ENCODE measurements at places on chromosomes 12 and 14.

GRCh38 chr14:73753887-73754795, 40.0 kb upstream of the PNMA1 start:
- DNase-seq = no peak

DNA sequence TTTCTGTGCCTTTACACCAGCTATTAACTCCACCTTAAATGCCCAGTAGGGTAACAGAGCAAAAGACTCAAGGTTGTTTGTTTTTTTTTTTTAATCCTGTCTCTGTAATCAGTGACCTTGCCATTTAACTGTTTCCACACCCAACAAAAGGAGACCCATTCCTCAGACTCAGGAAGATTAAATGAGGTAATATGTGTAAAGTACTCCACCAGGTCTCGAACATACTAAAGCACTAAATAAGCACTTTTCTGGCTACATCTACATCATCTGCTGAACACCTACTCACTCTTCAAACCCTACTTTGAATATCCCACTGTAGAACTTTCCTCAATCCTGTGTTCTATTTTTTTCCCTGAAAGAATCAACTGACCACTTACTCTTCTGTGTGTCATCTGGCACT, 4.1 kb downstream of the SLC2A13 start:
- no peak for DNase-seq

- DNase-seq = no peak
Observed at GRCh38 chr12:119008691-119009221, 27.4 kb downstream of the SRRM4 start.

GRCh38 chr12:14167005-14167628, 185.7 kb upstream of the GRIN2B start:
- DNase-seq = peak; percentile 44

GRCh38 chr12:57736741-57737466, 1.6 kb downstream of the AGAP2 start:
- no peak for DNase-seq

DNA sequence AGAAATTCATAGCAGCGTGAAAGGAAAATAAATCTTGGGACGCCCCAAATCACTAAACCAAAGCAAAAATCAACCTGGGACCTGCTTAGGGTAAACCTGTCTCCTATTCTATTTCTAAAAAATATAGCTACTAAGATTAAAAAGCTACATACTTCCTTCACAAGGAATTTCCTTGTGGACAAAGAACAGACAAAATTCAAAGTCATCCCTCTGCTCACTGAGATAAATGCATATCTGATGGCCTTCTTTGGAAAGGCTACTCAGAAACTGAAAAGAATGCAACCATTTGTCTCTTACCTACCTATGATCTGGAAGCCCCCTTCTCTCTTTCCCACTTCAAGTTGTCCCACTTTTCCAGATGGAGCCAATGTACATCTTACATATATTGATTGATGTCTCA, 93.0 kb upstream of the CNOT2 start:
- no peak for DNase-seq

GRCh38 chr14:76496595-76496994, 120.7 kb downstream of the ESRRB start:
- DNase-seq = no peak

- DNase-seq = no peak
Observed at GRCh38 chr12:107138990-107139389, 45.6 kb upstream of the CRY1 start.
